ENCODE measurements at places on chromosomes 12 and 14.

GRCh38 chr12:95390932-95391331 lies 83.0 kb upstream of the METAP2 start:
- DNase-seq, result no peak

DNA sequence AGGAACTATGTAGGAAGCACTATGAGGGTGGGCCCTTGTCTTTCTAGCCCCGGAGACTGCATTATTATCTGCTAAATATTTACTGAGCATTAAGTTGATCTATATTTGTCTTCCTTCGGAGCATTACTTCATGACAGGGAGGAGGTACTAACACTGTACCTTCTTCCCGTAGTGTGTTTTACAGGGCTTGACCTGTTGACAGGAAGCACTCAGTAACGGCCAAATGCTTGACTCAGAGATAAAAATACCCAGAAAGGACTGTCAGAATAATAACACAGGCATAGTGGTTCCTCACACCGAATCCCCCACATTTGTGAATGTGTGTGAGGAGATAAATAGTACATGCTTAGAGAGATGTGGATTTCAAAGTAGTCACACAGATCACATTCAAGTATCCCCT lies 466.6 kb downstream of the EGLN3 start:
- no peak for DNase-seq

DNA sequence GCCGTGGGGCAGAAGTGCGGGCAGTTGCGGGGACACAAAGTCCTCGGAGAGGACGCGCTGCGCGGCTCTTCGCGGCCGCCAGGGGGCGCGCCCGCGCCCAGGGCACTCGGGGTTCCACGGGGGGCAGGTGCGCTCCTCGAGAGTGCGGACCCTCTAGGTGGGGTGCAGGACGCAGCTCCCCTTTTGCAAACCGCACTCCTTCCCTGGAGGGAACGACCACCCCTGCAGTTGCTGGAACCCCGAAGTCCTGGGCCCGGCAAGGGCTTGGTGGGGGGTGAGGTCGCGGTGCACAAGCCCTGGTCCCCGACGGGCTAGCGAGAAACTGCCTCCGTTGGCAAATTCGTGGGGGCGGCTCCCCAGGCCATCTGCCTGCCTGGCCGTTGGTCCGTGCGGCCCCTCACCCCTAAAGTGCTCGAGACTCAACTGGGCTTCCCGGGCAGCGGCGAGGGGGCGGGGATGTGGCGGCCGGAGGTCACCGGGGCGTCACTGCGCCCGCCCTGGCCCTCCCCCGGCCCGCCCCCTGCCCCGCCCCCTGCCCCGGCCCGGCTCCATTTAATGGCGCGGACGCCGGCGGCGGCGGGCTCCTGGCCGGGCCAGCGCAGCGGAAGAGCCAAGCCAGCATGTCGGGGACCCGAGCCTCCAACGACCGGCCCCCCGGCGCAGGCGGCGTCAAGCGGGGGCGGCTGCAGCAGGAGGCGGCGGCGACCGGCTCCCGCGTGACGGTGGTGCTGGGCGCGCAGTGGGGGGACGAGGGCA lies at the start of gene ADSS1:
Gene ADSS1 (plus strand): TSS at position 579 of the 756 bp plus-strand sequence. CDS start 42 bp downstream, at position 621.
- DNase-seq, result no peak

DNA sequence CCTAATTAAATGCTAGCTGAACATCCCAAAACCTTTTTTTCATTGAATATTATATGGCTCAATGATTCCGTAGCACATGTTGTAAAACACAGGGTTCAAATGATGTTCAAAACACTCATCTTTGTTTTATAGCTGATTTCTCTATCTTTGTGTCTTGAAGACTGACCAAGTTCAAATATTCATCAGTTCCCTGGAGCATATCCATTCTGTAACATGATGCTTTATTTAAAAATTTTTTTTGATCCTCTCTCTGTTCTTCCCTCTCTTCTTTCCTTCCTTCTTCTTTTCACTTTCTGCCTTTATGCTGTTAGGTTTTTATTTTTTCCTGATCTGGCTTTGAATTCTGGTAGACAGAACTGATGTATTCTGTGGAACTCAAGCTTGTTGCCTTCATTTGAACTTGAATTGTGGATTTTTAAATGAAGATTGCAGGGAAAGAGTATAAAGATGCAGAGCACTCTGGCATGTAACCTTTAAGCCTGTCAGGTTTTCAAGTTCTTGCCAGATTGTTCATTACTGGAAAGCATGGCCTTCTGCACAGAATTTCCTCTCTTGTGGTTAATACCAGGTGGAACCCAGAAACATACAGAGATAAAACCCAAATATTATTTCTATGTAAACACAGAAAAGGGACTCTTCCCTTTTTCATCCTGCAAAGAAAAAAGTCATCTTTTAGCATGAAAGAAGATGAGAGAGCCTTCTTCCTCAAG lies 39.5 kb downstream of the PROX2 start:
- no peak for DNase-seq

GRCh38 chr14:23006544-23007419 lies 3.2 kb downstream of the C14orf93 start:
- DNase-seq, result peak; percentile 90

- no peak for DNase-seq
Measured at GRCh38 chr12:49827401-49828099, 663 bp downstream of the NCKAP5L start.

DNA sequence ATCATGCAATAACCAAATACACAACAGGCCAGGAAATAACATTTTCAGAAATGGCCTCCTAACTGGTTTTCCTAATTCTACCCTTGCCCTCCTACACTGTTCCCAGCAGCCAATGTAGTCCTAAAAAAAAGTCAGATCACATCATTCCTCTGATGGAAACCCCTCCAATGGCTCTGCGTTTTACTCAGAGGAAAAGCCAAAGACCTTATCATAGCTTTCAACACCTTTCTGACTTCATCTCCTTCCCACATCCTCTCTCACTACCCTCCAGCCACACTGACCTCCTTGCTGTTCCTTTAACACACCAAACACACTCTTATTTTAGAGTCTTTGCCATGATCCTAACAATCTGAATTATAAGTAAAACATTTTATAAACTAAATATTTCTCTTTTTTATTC lies 1.1 kb downstream of the MED6 start:
- DNase-seq, result no peak

Measured in activated CD8-positive, alpha-beta memory T cell treated with anti-CD3 and anti-CD28 coated beads for 1 hour (primary cell).